ENCODE measurements at places on chromosomes 1 and 21.

DNA sequence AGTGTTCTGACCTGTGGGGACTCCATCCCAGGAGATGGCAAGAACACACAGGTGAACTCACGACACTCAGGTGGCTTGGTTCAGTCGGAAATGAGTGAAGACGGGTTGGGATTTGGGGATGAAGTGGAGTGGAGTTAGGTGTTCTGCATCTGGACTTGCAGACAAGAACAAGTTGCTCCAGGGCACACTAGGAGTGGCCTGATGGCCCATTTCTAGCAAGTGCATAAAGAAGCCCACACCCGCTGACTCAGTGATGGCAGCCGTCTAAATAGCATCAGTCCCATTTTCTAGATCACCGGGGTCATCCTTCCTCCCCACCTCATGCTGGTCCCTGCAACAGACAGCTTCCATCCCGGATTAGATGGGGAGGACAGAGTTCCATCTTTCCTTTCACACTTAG is 278.4 kb downstream of the C1orf94 start:
- no peak for DNase-seq

DNA sequence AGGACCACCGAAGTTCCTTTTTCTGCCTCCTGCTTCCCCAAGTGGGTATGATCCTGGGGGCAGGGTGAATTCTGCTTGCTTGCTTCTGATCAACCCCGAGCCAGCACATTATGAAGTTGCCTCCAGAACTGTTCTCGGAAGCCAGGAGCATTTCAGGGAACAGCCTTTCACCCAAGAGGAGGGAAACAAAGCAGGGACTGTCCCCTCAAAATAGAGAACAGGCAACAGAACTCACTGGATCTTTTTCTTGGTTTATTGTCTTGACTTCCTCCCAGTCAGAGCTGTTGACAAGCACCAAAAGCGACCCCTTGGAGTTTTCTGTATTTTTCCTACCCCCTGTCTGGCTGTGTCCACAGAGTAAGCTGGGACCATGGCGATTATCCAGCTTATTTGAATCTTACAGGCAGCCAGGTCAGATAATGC is 258.3 kb upstream of the SGIP1 start:
- DNase-seq: peak; percentile 46

DNA sequence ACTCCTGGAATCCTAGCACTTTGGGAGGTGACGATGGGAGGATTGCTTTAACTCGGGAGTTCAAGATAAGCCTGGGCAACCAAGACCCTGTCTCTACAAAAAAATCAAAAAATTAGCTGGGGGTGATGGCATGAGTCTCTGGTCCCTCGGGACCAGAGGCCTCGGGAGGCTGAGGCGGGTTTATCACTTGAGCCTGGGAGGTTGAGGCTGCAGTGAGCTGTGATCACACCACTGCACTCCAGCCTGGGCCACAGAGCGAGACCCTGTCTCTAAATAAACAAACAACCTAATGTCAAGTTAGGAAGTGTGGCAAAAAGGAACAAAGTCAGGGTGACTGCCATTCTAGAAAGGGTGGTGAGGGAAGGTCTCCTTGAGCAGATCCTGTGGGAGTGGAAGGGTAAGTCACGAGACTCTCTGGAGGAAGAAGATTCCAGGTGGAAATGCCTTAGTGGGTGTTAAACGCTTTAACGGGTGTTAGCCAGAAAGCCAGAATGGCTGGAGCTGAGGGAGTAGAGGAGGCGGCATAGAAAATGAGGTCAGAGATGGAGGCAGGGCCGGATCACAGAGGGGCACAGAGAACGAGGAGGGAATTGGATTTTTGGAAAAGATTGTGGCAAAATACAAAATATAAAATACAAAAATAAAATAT is 62.2 kb upstream of the ATP5PO start:
- DNase-seq: no peak

GRCh38 chr1:205942631-205943159 is 561 bp downstream of the SLC26A9 start:
- no peak for DNase-seq

GRCh38 chr1:11447903-11448302 is 31.1 kb upstream of the DISP3 start:
- no peak for DNase-seq
